ENCODE measurements at places on chromosomes 4 and X.

DNA sequence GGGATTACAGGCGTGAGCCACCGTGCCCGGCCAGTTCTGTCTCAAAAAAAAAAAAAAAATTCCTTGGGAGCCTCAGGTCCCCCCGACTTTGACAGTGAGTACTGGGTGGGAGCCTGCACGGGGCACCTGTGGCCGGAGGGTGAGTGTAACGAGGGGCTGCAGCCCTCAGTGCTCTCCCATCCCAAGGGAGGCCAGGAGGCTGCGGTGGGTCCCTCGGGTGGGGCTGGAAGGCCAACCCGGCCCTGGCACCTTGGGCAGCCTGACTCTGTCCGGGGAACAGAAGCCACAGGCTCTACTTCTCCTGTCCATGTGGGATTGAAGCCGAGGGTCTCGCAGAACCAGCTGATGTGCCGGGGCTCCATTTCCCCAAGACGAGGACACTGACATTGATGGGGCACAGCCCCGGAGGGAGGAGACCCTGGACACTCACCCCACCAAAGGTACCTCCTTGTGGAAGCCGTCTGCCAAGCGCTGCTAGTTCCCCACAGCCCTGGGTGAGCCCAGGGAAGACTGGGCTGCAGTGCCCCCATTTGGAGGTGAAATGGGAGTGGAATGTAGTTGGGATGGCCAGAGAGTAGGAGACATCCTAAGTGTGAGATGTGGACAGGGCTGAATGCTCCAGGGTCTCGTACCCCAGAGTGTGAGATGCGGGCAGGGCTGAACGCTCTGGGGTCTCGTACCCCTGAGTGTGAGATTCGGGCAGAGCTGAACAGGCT lies 2.3 kb upstream of the SLC26A1 start:
- DNase-seq, result no peak

DNA sequence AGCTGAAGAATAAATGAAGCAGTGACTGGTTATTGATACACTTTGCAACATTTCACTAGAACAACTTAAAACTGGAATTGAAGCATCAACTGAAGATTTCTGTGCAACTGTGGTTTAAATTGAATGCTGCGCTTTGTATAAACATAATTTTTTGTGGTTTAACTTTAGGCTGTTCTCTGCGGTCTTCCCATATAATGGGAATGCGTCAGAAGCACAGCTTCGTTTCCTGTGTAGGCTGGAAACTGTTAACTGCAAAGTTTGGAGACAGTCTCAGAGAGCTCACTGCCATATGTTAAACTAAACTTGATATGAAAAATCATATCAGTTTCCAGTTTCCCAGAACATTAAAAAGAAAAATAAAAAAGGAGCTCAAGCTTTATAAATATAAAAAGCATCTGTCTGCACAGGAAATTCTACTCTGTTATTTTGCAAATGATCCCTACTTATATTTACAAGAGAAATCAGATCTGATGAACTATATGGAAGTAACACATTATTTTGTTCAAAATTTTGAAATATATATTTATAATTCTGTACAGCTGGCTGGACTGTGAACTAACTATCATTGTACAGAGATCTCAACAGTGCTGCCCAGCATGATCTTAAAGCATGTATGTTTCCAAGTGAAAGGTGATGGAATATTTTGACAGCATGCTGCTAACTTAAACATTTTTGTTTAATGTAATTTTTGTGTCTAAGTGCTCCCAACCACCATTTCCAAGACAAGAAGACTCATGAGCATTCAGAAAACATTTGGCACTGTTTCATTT lies 139.9 kb downstream of the NDST3 start:
- DNase-seq, result no peak

DNA sequence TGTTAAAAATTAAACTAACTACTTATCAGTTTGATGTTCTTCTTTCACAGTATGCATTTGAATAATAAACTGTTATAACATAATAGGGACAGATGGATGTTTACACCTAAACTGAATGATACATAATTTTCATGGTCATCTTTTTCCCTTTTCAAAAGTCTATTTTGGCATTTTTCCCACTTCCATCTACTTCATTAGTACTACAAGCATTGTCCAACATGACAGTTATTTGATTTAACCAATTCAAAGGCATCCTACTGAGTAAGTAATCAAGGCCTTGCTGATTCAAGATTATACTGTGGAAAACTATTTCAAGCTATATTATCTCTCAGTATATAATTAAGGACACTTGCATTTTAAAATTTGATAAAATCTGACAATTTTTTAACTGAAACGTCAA lies 212.9 kb downstream of the FAT4 start:
- no peak for DNase-seq

DNA sequence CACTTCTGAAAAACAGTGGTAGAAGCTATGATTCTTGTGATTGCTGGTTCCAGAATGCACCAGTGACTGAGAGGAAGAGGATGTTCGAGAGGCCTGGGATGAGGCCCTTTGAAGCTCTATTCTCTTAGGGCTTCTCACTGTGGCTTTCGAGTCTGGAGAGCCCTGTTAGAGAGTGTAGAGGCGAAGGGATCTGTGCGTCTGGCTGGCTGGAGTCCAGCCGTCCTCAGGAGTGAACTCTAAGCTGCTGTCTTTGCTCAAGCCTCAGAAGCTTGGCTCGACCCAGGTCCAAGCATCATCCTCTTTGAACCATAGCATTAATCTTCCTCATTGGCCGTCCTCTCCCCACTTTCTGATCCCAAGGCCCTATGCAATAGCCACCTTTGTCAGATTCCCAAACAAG lies 51.6 kb downstream of the ELF4 start:
- no peak for DNase-seq

DNA sequence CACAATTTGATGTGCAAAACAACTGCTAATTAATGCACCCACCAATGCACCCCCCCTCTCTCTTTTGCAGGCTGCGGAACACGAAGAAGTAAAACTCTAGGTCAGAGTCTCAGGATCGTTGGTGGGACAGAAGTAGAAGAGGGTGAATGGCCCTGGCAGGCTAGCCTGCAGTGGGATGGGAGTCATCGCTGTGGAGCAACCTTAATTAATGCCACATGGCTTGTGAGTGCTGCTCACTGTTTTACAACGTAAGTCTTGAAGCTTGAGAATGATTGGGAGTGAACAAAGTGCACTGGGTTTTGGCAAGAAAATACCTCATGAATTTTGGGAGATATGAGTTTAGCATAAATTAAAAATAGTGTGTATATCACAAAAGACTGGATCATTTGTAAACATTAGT lies 28.9 kb downstream of the TMPRSS11E start:
- no peak for DNase-seq

- DNase-seq, result no peak
These were observed 233.0 kb upstream of the CLNK start for GRCh38 chr4:10917566-10917965.

- DNase-seq, result no peak
These were observed 16.9 kb downstream of the AWAT2 start for GRCh38 chrX:70032792-70033191.

DNA sequence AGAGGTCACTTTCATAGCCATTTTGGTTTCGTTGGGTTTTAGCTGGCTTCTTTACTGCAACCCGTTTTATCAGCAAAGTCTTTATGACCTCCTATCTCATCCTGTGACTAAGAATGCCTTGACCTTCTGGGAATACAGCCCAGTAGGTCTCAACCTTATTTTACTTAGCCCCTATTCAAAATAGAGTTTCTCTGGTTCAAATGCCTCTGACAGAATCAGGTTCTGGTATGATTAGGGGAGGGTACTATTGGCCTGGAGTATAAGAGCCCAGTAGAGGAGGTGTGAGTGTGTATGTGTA lies 95.4 kb upstream of the RAB40AL start:
- no peak for DNase-seq

DNA sequence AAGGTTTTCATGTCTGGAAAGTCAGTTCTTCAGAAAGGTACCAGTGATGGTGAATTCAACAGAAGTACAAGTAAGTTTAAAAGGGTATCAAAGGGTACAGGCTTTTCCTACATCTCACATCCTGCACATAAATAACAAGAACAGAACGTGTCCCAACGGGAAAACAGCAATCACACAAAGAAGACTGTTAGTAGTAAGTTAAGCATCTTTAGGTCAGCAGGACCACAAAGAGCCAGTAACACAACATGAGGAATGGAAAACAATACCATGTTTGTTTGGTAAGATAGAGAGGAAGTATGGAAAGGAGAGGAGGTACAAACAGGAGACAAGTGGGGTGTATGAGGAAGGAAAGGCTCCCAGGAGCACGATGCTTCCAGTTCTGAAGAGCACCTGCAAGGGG lies 43.2 kb downstream of the SAT1 start:
- DNase-seq, result no peak

- DNase-seq, result no peak
These were observed 742.2 kb upstream of the ATOH1 start for GRCh38 chr4:93086356-93086755.

DNA sequence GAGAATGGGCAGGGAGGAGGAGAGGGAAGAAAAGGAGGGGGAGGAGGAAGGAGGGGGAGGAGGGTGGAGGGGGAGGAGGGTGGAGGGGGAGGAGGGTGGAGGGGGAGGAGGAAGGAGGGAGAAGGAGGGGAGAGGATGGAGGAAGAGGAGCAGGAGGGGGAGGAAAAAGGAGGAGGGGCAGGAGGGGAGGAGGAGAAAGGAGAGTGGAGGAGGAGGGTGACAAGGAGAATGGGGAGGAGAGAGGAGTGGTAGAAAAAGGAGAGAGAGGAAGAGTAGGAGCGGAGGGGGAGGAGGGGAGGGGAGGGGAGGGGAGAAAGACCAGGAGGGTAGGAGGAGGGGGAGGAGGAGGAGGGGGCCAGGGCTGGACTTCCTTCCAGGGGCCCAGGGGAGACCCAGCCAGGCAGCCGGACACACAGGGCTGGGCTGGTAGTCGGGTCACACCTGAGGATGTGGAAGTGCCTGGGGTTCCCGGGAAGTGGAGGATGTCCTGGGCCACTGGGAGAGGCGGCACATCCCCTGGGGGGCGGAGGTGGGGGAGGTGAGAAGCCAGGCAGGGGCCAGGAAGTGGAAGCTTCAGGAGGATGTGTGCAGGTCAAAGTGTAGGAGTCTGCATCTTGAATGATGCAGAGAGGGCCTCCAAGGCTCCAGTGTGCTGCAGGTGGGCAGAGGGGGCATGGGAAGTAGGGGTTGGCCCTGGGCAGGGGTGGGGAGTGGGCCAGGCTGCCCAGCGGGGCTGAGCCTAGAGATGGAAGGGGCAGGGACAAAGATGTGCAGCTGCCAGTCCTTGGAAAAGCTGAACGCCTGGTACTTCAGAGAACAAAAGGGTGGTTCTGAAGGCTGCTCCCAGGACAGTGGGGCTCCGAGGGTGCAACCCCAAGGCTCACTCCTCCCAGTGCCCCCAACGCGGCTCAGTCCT lies 18.8 kb downstream of the IL3RA start:
- no peak for DNase-seq

DNA sequence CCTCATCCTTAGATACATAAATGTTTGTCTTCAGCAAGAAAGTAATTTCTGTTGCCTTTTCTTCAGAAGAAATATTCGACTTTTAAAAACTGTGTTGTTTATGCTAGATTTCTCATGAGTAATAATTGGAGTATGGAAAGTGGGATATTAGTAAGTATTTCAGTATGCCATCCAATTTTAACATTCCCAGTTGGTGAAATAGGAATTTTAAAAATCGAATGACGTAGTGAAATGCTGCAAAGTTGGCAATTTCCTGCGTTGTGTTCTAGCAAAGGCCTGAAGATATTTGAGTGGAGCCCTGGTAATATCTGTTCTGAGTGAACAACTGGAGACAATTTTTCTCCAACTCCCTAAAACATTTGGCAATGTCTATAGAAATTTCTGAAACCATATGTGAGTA lies 190.1 kb downstream of the ZNF330 start:
- no peak for DNase-seq

GRCh38 chr4:85658766-85659439 lies 184.0 kb downstream of the ARHGAP24 start:
- no peak for DNase-seq

GRCh38 chrX:109660435-109661143 lies 35.6 kb upstream of the KCNE5 start:
- no peak for DNase-seq

- DNase-seq, result no peak
These were observed 22.4 kb upstream of the STIM2 start for GRCh38 chr4:26837993-26838842.

- no peak for DNase-seq
These were observed 30.2 kb upstream of the NKX6-1 start for GRCh38 chr4:84529169-84529751.

DNA sequence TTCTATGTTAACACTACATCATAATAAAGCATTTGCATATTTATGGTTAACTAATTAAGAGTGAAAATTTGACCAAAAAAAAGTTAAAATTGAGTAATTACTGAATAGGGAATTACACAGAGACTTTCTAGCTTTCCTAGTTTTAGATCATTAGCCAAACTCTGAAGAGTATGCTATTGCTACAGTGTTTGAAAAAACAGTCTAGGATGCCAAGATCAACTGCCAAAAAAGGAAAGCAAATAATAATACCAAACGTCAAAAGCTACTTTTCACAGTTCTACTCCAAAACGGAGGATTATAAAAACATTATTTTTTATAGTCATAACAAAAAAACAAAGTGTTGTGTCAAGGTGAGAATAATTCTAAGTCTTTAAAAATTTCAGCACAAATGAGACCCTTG lies 359.8 kb upstream of the CTSO start:
- no peak for DNase-seq

GRCh38 chr4:57114973-57115372 lies 4.8 kb upstream of the IGFBP7 start:
- peak; percentile 30 for DNase-seq

DNA sequence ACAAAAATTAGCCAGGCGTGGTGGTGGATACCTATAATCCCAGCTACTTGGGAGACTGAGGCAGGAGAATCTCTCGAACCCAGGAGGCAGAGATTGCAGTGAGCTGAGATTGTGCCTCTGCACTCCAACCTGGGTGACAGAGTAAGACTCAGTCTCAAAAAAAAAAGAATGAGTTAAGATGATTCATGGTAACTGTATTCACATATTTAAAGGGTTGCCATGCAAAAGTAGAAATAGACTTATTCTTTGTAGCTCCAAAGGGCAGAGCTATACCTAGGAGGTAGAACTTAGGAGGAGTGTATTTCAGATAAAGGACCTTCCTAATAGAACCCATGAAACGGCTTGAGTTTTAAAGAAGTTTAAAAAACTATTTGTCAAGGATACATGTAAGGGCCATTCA lies 104.3 kb upstream of the IL13RA1 start:
- DNase-seq, result no peak

DNA sequence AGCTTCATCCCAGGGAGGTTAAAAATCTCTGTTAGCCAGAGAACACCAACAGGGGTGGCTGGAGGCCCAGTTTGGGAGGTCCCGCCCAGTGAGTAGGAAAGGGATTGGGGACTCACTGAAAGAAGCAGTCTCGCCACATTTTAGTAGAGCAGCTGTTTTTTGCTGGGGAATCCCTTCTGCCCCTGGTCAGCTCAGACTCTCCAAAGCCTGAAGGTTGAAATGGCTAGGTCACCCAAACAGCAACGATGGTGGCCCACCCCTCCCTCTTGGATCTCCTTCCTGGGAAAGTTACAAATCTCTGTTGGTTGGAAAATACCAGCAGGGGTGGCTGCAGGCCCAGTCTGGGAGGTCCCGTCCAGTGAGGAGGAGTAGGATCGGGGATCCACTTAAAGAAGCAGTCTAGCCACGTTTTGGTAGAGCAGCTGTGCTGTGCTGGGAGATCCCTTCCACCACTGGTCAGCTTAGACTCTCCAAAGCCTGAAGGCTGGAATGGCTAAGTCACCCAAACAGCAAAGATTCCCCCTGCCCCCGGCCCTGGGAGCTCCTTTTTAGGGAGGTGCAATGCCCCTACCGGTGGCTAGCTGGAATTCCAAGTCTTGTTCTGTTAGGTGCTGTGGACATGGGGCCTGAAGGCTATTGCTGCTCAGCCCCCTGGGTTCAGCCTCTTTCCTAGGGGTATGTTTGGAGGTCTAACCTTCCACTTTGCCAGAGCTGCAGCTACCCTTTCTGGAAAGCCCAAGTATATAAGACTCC lies 40.0 kb upstream of the TEX13A start:
- DNase-seq, result no peak
